T-cell (primary cell): ENCODE measurements at places on chromosomes 3 and 15.

- DNase-seq = no peak
Observed at GRCh38 chr3:66353530-66353929, 132.7 kb downstream of the SLC25A26 start.

GRCh38 chr3:72332689-72333088 lies 515.6 kb downstream of the SHQ1 start:
- no peak for DNase-seq

- DNase-seq = no peak
Observed at GRCh38 chr15:75030023-75030413, 6.6 kb downstream of the PPCDC start.

GRCh38 chr3:126013751-126014156 lies 44.8 kb downstream of the ROPN1B start:
- DNase-seq = no peak

DNA sequence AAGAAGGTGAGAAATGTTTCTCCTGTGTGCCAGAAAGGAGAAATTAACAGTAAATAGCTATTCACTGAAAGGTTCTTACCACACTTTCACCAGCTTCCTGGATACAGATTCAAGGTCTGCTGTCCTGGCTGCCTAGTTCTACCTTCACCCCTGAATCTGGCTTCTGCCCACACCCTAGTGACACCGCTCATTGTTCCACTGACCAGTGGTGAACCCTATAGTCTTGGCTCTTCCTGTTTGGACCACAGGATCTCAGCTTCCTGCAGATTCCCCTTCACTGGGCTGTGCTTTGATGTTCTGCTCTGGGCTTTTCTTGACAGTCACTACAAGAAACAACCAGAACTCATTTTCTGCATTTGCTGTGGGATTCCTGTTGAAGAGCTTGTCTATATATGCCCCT lies 250.0 kb downstream of the XXYLT1 start:
- no peak for DNase-seq

GRCh38 chr3:194828116-194828515 lies 142.4 kb downstream of the FAM43A start:
- no peak for DNase-seq

GRCh38 chr15:48109856-48110531 lies 10.8 kb upstream of the SLC24A5 start:
- DNase-seq = no peak

DNA sequence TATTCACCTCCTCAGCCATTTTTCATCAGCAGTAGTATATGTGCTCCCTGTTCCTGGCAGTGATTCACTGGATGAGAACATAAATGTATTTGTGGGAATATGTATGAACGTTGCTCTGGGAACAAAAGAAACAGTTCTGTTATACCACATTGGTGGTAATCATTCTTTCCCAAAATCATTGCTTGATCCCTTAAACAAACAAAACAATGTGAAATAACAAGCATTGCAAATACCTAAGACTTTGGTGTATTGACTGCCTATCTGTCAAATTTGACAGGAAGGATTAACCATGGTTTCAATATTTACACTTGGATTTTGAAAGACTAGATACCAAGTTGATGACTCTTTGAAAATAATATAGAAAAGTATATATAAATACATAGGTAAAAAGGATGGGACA lies 284.1 kb downstream of the FHIT start:
- no peak for DNase-seq
